CD4-positive, alpha-beta T cell treated with Interleukin-12 subunit alpha and Interleukin-12 subunit beta, for 1 hour (primary cell): ENCODE measurements at places on chromosomes 5 and 9.

DNA sequence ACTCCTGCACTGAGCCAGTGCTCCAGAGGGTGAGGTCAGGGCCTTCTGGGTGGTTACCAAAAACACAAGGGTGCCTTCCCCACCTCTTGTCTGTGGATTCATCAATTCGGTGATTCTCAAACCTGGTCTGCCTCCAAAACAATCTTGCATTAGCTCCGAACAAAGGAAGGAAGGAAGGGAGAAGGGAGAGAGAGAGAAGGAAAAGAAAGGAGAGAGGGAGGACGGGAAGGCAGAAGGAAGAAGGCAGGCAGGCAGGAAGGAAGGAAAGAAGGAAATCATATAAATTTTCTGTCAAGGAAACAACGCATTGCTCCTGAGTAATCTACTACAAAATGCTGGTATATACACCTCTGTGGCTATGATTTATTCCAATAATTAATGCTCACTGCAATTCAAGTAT lies 39.3 kb downstream of the MYO10 start:
- no peak for DNase-seq

DNA sequence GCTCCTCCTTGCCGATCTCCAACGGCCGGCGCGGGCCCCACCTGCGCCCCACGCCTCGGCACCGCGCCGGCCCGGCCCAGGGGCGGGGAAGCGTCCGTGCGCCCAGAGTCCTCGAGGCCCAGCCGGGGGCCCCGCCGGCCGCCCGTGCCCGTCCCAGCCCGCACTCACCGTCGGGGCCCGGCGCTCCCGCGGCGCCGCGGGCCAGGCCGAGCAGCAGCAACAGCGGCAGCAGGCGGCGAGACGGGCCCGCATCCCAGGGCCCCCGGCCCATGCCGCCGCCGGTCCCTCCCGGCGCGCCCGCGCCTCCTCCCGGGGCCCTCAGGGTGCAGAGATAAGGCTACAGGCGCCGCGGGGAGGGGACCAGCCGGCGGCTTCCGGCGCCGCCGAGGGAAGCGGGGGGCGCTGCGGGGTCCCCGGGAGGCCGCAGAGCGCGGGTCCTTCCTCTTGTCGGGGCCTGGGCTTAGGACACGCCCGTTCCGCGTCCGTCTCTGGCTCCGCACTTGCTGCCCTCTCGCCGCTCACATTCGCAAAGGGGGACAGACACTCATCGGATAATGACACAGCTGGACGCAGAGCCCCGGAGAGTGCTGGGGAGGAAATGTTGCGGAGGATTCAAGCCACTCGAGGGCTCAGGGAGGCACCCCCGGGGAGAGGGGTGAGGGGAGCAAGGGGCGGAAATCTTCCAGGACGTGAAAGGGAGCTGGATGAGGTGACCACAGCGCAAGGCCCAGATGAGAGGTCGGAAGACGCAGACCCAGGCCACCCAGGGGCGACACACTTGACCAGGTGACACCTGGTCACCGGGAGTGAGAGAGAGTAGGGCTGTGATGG lies at the start of gene SUSD1:
Gene SUSD1 (minus strand): TSS at position 333 of the 831 bp plus-strand sequence. CDS start 62 bp downstream, at position 271.
- peak; percentile 48 for DNase-seq

DNA sequence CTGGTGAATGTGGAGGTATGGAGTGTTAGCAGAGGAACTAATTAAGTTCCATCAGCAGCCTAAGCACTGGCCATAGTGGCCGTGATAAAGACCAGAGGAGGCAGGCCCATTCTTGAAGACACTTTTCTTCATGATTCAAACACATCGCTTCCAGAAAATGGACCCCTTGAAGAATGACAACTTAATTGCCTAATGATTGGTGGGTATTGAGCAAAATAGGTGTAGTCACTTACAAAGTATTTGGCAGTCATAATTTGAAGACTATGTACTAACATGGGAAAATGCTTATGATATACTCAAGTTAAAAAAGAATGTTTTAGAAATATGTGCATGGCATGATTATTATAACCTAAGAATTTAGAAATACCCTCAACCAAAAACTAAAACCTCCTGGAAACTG lies 44.8 kb downstream of the MEGF10 start:
- no peak for DNase-seq

DNA sequence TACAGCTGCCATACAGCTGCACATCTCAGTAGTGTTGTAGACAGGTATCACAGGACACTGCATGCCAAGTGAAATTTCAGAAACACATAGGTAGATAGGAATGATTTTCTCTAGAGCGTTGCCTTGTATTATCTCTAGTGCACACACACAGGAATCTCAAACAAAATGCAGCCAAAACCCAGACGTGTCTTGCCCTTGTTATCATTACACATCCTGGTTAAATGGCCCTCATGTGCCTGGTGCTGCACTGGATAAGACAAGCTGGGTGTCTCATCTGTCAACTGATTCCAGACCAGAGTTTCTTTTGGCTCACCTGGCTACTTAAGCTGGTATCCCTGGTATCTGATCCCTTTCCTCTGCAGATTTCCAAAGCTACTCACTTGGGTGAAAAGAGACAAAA lies 59.7 kb downstream of the SAXO1 start:
- DNase-seq: no peak

GRCh38 chr5:175752826-175753535 lies 95.1 kb downstream of the HRH2 start:
- no peak for DNase-seq

- DNase-seq: peak; percentile 28
These were observed 2.0 kb downstream of the MATR3 start for GRCh38 chr5:139295346-139296057.

GRCh38 chr9:133323991-133324703 lies 11.8 kb downstream of the SURF6 start:
- no peak for DNase-seq

- peak; percentile 69 for DNase-seq
These were observed 17.6 kb downstream of the TSTD2 start for GRCh38 chr9:97615439-97616072.

DNA sequence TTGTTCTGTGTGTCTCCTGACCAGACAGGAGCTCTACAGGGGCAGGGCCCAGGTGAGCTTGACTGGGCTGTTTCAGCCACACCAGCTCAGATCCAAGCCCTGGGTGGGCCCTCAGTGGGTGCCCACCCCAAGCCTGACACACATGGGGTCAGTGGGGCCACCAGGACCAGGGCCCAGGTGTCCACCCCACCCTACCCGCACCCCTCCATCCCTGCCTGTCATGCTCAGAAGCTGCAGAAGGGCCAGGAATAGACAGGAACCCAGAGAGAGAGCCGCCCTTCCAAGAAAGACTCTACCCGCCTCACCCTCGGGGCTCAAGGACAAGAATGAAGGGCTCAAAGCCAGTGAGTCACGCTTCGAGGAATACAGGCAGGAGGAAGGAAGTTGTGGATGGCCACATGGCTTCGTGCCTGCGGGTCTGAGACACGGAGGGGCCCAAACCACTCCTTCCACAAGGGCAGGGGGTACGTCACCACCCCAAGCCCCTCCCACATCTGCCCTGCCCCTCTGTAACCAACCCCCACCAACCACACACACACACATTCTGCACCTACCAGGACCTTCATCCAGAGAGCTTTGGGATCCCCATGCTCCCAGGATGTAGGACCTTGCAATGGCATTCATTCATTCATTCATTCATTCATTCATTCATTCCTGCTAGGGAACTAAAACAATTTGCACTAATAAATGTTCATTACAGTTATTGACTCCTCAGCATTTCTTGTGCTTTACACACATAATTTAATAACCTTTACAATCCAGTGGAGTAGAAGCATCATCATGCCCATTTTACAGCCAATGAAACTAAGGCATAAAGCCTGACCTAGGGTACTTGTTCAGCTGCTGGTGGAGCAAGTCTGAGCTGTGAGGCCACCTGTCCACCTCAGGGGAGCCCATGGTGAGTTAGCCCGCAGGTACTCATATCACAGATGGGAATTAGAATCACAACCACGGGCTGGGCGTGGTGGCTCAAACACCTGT lies 55.9 kb upstream of the STXBP1 start:
- peak; percentile 65 for DNase-seq

- no peak for DNase-seq
These were observed 385.8 kb upstream of the PCSK5 start for GRCh38 chr9:75504721-75505120.

GRCh38 chr5:59615272-59615671 lies 278.3 kb downstream of the PDE4D start:
- DNase-seq: no peak

GRCh38 chr5:55657443-55657842 lies 54.7 kb downstream of the SLC38A9 start:
- DNase-seq: no peak

GRCh38 chr9:133162861-133163503 lies 732 bp downstream of the GBGT1 start:
- no peak for DNase-seq

DNA sequence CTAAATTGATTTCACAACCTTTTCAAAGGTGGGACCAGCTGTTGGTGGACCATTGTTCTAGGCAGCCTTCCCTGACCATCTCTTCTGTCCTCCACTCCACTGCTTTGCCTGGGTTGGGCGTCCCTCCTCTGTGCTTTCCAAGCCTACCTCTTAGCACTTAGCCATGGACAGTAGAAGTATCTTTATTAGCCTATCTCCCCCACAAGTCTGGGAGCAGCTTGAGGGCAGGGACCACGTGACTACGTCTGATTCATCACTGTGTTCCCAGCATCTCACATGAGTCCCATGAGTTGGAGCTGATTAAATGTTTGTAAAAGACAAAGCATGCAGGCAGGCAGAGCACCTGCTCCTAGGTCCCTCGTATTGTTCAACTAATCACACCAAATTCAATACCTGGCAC lies 20.9 kb downstream of the MORN5 start:
- DNase-seq: no peak

- DNase-seq: no peak
These were observed 71.0 kb downstream of the XRCC4 start for GRCh38 chr5:83148370-83148769.

DNA sequence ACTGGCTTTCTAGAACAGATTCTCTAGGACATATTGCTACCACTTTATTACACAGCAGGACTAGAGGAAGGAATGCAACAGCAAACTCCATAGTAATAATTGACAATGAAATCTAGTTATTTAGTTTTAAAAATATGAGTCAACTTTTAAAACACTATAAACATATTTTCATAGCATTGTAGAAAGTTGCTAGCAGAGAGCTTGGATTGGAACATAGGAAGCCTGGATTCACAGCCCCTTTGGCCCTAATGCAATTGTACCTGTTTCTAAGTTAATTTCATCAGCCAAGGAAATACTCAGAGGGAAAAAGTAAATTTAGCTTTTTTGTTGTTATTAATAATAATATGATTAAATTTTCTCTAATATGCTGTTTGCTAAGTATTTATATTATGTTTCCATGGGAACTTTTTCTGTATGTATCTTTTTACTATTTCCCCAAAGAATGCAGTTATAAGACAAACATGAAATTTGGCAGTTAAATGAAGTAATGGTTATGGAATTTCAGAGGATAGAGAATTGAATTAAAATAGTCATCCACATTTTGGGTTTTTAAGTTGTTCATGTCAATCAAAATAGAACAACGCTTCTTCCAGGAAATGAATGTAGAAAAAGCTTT lies 45.6 kb downstream of the VCAN start:
- DNase-seq: no peak

- DNase-seq: no peak
These were observed 5.6 kb downstream of the FER start for GRCh38 chr5:108753331-108753730.

DNA sequence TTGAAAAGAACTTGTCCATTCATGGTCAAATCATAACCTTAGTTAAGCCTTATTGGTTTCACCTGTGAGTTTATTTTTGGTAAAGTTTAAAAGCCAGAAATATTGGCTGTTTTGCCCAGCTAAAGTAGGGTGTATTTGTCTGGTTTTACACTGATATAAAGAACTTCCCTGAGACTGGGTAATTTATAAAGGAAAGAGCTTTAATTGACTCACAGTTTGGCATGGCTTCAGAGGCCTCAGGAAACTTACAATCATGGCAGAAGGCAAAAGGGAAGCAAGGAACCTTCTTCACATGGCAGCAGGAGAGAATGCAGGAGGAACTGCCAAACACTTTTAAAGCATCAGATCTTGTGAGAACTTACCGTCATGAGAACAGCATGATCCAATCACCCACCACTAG lies 55.3 kb downstream of the JAKMIP2 start:
- no peak for DNase-seq

DNA sequence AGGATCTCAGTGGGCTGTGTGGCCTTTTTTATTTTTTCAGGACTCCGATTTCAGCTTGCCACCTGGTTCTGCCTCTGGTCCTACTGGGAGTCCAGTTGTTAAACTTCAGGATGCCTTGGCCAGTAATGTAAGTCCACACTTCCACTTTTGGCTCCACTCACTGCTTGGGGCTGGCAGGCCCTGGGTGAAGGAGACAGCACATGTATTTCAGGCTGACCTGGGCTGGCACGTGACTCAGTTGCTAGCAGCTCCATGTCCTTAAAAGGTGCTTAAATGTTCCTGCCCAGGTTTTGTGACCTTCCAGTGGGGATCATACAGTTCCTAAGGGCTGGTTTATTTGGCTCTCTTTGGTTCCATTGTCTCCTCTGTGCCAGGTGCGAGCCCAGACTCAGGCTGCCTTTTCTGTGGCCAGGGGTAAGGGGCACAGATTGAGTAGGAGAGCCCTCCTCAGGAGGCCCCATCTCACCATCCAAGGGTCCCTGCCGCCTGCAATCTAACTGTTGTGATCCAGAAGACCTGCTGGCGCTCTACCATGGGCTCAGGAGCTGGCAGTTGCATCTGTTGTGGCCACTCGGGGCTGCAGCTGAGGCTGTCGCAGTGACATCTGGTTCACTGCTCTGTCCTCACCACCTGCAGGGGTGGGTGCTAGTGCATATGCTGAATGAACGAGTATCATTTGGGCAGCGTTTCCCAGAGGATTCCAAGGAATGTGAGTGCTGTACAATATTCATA lies 19.2 kb upstream of the POMT1 start:
- DNase-seq: no peak

GRCh38 chr9:26502311-26502710 lies 390.3 kb downstream of the CAAP1 start:
- no peak for DNase-seq

DNA sequence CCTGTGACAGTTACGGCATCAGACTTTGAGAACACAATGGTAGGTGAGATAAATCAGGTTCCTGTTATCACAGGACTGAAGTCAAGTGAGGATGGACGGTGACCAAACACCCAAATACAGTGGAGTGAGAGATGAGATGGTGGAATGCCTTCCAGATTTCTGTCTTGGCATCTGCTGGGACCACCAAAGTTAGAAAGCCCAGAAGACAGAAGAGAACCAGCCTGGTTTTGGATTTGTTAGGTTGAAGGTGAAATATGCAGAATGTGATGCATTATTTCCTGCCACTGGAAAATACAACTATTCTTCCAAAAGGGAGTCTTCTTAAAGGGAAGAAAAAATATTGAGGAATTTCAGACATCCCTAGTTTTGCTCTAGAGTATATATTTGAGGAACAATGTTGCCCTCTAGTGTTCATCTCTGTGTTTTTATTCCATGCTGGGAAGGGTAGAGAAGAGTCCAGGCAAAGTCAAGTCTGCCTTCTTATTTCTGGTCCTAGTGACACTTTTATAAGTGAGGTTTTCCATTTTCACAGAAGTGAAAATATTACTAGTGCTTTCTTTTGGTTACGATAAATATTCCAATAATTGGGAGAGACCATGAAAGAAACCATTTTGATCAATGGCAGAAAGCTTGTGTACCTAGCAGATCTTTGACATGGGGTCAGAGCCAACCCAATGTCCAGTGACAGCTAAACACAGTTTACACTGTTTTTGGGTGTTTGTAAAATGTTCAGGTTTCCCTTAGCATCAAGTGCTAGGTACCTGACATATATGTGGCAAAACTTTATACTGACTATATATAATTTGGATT lies 142.3 kb upstream of the ANKH start:
- DNase-seq: peak; percentile 46
